Peyer's patch (tissue), 4 donors: ENCODE measurements at places on chromosomes 6 and 20.

DNA sequence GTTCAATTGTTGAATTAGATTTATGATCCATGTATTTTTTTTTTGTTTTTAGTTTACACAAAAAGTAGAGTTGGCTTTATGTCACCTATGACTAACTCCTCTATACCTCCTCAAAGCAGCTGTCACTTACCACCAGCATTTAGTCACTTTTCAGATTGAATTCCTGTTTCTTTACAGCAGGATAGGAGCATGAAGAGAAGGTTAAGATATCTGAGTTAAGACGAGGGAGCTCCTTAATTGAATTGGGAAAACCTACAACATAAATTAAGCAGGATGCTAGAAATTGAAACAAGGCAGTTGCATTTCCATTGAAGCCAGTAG lies 237.2 kb downstream of the FARS2 start:
- no peak for DNase-seq

DNA sequence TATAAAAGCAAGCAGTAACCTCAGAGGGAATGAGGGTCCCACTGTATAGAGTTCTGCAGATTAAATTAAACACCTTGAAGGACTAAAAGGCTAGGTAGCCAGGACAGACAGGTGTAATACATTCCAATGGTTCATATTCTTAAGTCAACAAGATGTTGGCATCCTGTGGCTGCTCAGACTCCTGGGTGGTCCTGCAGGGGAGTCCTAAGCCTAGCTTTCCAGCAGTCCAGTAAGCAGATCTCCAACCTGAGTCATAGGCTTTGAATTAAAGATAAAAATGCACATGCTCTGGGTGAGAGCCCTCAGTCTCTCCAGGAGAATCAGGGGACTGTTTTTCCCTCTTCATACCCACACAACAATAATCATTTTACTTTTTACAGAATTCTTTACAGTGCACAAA lies 307.3 kb upstream of the SUPT3H start:
- no peak for DNase-seq

- DNase-seq, result no peak
Observed at GRCh38 chr6:100704961-100705360, 176.2 kb downstream of the ASCC3 start.

- DNase-seq, result no peak
Observed at GRCh38 chr6:17280138-17280537, 1.0 kb upstream of the RBM24 start.

DNA sequence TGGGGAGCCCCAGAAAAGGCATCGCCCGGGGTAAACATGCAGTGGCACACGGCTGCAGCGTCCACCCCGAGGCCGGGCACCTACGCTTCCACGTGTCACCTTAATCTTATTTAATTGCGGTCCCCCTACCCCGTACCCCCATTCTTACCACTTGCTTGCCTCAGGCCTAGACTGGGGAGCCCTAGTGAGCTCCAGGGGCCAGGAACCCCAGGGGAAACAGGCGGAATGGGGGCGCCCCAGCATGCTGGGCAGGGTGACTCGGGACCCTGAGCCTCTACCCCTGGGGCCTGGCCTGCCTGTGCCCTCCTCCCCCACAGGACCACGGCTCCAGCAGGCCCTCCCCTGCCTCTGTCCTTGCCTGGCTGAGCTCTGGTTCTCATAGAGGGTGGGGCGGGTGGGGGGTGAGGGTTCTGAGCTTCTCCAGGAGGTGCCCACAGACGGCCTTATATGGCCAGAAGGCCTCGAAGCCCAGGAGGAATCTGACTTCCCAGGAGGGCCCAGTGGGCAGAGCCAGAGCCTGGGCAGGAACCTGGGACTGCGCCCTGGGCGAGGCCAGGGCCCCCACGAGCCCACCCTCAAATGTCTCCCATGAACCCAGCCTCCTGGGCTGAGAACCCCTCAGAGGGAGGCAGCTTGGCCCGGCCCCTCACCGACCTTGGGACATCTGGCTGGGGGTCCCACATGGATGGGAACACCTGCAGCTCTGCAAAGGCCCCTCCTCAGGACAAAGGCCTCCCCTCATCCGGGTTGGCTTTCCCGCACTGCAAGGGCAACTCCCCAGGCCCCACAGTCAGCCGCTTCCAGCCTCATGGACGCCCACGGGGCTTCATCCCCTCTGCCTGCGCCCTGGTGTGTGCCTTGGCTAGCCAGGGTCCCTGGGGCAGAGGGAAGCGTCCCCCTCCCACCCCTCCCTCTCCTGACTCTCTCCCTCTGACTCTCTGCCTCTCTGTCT lies 5.2 kb upstream of the LAMA5 start:
- no peak for DNase-seq

GRCh38 chr20:59333951-59334350 lies 33.5 kb downstream of the EDN3 start:
- DNase-seq, result no peak

DNA sequence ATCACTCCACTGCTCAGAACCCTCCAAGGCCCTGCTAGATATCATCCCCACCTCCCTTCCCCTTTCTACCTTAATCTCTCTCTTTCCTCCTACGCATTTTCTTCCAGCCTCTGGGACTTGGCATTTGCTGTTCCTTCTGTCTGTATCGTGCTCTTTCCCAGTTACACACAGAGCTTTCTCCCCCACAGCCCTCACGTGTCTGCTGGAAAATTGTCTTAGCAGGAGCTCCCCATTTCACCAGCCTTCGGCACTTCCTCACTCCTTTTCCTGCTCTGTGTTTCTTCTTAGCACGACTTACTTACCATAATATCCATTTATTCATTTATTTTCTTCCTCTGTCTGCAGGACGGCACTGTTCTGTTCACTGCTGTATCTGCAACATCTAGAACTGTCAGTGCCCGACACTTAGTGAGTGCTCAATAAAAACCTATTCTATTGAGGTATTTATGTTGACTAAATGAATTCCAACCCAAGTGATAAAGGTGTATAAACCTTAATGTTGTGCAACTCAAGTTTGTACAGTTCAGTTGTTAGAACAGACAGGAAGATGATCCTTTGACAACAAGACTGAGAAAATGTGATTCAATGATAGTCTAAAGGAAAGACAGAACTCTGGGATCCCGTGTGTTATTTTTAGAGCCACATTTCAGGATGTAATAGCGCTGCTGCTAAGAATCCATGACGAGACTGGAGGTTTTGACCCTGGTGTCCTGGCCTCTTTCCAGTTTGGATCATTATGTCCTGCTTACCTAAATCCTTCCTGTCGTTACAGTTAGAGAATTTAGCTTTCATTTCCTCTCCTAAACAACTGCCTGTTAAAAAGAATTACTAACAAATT lies 170.1 kb upstream of the LAMP5 start:
- no peak for DNase-seq

DNA sequence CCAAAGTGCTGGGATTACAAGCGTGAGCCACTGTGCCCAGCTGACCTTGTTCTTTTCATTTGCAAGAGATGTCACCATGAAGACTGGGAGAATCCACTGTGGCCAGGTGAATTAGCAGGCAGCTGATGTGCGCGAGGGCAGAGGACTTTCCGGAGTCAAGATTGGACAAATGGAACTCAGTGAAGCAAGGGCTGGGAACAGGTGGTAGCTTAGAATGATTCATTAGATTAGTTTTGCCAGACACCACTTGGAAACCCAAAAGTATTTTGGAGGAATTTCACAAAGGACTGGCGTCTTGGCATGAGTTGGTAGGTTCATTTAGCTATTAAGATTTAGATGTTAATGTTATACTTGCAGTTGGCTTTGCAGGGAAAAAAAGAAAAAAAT lies 4.7 kb upstream of the AKAP7 start:
- no peak for DNase-seq

DNA sequence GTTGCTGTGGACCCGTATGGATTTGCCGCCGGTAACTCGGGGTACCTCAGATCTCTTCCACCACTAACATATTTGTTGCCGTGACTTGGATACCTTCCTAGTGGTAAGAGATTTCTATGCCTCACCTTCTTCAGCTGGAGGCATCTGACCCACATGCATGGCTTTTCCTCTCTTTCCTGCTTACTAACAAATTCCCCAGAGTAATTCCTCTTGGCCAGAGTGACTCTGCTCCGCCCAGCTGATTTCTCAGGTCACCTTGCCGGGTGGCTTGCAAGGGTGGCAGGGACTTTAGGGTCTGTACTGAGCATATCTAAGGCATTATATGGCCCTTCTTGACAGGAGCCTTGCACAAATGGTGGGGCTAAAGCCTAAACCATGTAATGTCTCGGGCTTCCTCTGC lies 38.2 kb downstream of the FAM184A start:
- no peak for DNase-seq

- DNase-seq, result no peak
Observed at GRCh38 chr6:138520463-138520862, 21.2 kb upstream of the NHSL1 start.
